ENCODE measurements at places on chromosomes 2 and 18.

DNA sequence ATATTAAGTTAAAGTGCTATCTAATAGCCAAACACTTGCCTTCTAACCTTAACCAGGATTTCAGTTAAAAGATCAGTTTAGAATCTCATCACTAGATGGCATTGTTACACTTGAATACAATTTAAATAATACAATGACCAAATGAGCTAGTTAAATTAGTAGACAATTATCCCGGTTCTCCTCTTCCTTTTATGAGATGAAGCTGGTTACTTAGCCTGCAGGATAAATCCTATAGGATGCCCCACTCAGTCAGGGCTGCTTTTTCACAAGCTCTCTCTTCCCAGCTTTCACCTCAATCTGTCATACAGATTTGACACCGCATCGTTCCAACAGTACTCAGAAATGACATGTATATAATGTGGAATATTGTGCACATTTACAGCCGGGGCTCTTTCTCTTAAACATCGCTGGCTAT, 678.8 kb downstream of the KCNJ3 start:
- peak; percentile 55 for DNase-seq

DNA sequence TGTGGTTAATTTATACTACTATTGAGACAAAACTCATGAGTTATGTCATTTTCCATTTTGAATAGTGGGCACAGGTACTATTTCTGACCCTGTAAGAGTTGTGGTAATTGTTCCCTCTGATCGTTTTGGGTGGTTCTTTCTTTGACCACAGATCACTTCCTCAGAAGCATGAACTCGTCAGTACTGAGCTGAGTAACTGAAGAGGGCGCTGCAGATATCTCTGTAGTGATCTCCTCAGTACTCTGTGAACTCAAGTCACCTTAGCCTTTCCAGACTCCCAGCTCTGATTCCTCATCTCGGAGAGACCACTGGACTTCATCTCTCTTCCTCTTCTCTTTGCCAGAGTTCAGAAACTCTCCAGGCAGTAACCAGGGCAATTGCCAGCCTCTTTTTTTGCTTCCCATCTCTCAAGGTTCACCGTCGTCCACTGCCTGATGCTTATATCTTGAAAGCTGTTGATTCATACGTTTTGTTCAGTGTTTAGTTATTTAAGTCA, 9.4 kb upstream of the IL1RL1 start:
- no peak for DNase-seq

- DNase-seq: peak; percentile 93
These were observed 171.2 kb downstream of the TMEM247 start for GRCh38 chr2:46650556-46651001.

DNA sequence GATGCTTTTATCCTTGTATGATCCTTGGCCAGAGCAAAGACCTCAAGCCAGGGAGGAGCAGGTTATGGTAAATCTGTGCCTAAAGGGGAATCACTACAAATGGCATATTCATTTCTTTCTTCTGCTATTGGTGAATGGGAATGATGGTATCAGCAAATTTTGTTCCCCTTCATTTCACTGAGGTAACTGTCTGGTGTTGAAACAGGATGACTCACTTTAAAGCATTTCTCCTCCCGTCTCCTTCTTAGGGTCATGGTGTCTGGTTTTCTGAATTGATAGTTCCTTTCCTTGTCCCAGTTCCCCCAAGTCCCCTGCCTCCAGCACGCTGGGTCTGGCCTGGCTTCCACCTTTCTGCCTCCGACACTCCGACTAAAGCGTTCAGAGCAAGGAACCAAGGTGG, 109.2 kb downstream of the MREG start:
- no peak for DNase-seq

DNA sequence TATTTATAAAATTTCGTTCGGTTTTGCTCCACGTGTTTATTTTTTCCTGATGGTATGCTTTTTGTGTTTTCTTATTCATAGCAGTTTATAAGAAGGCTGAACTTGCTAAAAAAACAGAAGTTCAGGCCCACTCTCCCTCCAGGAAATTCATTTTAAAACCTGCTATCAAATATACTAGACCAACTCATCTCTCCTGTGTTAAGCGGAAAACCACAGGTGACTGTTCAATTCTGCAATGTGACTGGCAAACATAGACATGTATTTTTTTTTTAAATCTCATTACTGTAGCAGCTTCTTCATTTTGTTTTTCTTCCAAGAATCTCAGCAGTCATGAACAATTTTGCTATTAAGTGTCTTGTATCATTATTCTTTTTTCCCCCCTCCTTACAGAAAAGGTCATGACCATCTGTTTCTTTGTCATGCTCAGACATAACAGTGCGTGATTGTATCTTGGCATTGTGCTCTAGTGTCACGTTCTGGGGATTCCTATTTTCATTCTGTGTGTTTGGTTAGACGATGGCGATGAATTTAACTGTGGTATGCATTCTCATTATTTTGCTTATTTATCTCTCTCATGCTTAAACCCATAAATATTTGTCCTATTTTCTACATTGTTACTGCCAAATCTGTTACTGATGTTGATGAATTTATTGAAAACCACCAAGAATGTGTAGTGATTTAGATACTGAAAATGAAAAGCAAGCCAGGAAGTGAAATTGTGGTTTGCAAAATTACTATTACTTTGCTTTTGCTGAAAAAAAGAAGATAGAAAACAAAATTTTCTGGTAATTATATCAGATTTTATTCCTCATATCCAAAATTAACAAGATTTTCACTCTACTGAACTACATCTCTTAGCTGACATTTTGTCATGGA, 74.6 kb upstream of the UNC80 start:
- DNase-seq: no peak

DNA sequence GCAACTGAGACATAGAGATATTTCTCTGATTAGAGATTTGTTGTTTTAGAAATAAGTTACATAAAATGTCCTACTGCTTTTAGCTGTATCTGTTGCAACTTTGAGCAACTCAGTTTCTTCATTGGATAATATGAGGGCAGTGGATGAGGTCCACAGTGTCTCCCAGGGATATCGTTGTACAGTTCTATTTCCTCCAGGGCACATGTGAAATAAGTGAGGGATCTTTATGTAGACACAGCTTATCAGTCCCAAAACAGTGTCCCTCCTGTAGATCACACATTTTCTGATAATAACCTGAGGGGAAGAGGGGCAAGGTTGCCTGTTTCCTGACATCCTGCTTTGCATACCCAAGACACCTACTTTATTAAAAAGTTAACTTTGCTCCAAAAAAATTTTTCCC, 1231.2 kb upstream of the ZEB2 start:
- no peak for DNase-seq

GRCh38 chr2:69605284-69605683, 38.3 kb downstream of the AAK1 start:
- no peak for DNase-seq

DNA sequence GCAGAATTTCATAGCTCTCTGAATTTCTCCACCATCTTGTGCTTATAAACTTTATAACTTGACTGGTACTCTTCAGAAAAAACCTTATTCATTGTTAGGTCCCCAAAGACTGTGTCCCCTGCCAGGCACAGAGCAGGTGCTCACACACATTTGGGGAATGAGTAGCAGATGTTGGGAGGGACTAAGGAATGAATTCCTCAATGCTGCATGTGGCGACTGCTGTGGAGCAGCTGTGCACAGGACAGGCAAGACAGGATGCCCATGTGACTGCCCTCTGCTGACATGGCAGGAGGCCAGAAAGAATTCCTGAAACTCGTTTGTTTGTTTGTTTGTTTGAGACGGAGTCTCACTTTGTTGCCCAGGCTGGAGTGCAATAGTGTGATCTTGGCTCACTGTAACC, 122.3 kb upstream of the ITGA6 start:
- DNase-seq: no peak

DNA sequence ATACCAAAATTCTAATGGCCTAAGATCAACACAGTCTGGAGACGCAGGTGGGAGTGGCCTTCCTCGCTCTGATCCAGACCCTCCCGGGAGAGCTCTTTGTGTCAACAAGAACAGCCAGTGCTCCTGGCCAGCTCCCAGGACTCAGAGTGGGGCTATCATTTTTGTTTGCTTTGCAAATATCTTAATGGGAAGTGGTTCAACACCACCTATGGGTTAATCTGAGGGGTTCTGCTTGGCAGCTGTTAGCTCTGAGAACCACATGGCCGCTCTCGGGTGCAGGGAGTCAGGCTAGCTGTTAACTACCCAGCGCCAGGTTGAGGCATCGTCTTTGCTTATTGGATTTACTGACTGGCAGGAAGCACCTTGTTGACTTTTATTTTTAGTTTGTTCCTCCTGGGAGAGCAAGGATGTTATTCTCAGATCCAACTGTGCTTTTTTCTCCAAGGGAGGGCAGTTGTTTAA, 184.8 kb upstream of the SP5 start:
- DNase-seq: peak; percentile 99

DNA sequence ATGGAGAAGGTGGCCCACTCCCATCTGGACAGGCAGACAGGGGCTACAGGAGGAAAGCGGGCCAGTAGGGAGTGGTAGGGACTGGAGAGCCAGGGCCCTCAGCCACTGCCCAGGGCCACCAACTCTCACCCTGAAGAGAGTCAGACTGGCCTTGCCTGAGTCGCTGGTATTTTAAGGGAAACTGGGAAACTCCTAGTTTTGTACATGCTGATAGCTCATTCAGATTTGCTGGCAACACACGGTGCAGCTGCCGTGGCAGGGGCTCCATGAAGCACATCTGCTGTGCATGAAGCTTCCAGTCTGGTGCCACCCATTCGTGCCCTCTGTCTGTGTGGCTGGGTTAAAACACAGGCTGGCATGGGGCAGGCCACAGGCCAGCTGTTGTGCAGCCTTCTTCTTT, 137.3 kb upstream of the GLI2 start:
- DNase-seq: no peak

GRCh38 chr2:17765398-17765797, 11.5 kb downstream of the GEN1 start:
- no peak for DNase-seq

DNA sequence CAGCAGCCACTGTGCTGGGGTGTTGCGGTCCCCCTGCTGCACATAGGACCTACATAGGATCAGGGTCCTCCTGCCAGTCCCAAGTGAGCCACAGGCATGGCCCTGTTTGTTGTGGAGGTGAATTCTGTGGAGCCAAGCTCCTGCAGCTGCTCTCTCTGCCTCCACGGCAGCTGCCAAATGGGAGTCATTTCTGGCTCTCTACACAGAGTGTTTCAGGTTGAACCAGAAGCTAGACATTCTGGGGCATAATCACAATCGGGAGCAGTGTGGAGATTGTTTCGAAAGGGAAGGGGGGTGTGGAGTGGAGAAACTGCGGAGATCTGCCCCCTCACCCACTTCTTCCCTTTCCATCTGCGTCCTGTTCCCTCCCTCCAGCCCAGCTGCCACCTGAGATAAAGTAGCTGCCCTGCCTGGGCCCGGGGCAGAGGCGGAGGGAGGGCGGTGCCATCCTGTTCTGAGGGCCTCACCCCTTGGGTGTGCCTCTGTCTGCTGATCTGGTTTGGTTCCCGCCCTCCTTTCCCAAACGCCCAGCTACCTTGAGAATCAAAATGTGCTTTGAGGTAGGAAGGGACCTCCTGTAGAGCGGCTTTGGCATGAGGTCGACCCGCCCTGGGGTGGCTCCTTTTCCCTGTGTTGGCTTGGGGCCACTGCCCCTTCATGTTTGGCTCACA, 139.4 kb downstream of the WDSUB1 start:
- DNase-seq: peak; percentile 25

GRCh38 chr2:208099682-208100470, 24.4 kb downstream of the CRYGD start:
- no peak for DNase-seq

GRCh38 chr2:26011990-26012856, 21.7 kb upstream of the RAB10 start:
- DNase-seq: peak; percentile 83

DNA sequence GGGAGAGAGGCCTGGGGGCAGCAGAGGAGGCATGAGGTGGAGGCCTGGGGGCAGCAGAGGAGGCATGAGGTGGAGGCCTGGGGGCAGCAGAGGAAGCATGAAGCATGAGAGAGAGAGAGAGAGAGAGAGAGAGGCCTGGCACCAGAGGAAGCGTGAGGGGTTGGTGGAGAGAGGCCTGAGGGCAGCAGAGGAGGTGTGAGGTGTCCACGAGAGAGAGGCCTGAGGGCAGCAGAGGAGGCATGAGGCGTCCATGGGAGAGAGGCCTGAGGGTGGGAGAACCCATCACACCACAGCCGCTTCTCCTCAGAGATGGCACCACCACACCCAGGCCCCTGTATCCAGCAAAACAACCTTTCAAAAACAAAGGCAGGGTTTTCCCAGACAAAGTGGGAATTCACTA, 55.7 kb upstream of the KCNG2 start:
- DNase-seq: no peak

GRCh38 chr2:71786291-71787107, 333.1 kb downstream of the DYSF start:
- DNase-seq: no peak

DNA sequence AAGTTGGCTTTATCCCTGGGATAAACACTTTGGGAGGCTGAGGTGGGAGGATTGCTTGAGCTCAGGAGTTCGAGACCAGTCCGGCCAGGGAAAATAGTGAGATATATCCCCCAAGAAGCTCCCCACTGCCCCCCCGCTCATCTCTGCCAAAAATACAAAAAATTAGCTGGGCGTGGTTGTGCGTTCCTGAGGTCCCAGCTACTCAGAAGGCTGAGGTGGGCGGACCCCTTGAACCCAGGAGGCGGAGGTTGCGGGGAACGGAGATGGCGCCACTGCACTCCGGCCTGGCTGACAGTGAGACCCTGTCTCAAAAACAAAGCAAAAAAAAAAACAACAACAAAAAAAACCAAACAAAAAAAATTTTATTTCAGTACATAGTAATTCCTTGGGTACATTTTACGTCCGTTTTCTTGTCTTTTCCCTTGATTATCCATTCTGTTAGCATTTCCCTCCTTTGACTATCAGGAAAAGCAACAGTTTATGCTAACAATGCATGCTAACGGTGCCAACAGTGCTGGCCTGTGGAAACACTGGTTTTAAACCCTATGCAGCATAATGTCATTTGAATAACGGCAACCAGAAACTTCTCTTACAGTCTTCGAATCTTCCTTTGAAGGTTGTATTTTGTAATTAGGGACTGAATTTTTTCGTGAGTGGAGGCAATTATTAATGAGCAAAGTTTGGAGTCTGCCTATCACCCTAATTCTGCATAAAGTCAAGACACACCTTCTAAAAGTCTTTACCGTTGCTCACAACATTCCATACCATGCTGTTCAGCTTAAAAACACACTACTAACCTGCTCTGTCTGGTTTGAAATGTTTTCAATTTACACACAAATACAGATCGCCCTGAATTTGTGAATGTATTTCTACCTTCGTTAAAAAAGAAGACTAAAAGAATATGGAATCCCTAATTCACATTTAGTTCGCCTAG, 721 bp upstream of the MIB1 start:
- no peak for DNase-seq

DNA sequence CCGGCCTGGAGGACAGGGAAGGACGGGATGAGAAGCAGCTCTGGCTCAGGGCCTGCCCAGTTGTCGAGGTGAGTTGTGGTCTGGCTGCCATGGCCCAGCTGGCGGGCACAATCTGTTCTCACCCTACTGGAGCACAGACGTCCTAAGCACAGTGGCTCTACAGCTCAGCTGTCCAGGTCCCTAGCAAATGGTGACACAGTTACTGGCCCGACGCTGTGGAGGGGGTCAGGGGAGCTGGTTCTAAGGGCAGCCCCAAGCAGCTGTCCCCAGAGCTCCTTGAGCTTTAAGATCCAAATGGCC, 32.9 kb downstream of the KCNK3 start:
- no peak for DNase-seq

GRCh38 chr2:151361674-151362370, 4.4 kb downstream of the TNFAIP6 start:
- DNase-seq: no peak

Data from NCI-H510A treated with DMSO at 0.1 percent for 48 hours (cell line).